Fibroblast of the aortic adventitia (primary cell): ENCODE measurements at places on chromosomes 2 and 18. TPM values are rescaled to one million over a fixed set of nuclear protein-coding genes. Genes with fewer than 3 reads are reported as not detected.

- no peak for DNase-seq
Measured at GRCh38 chr2:125041846-125042245, 1016.8 kb downstream of the CNTNAP5 start.

DNA sequence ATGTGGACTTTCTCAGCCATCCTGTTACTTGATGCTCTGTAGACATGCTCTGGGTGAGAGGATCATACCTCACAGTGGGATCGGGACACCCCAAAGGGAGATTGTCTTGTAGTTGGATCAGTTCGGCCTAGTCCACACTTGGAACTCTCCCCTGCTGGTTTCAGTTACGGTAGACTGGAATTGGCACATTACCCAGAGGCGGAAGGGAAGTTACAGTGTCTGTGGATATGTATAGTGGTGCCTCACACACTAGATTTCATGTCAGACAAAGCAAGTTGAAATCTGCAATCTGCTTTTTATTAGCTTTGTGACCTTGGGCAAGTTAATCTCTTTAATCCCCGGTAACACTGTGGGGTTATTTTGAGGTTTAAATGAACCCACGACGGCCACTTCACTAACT lies 16.2 kb upstream of the CTAGE1 start:
- DNase-seq: peak; percentile 55

GRCh38 chr2:74001781-74002504 lies 17.2 kb downstream of the TET3 start:
- DNase-seq: no peak

- DNase-seq: no peak
Measured at GRCh38 chr2:129803871-129804270, 175.6 kb upstream of the RAB6C start.

PARD3B gene
- 15.9 and 23.6 TPM in 2 replicates for total RNA-seq

DNA sequence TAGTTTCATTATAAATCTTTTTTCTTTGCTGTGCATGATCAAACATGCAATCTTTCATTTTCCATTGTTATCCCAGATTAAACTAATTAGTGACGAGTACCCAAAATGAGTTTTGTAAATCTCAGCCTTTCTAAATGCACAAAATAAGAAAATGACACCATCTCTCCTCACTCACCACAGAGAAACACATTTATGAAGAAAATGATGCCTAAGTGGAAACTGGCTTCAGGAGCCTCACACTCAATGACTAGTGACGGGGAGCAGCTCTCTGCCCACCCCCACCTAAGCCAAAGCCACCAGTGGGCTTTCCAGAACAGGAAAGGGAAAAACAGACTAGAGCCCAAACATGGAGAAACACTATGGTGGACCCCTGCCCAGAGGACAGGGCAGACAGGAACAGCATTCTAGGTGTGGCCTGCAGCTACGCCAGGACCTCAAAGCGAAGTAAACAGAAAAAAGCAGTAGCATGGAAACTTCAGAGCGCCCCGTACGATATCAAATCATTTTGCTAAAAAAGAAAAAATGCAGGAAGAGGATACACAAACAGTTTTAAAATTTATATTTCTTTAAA lies 113.5 kb downstream of the RBMS1 start:
- DNase-seq: no peak

- DNase-seq: peak; percentile 28
Measured at GRCh38 chr18:26813043-26813442, 52.5 kb downstream of the AQP4 start.

CYS1 gene
- 3.2 and 7.0 TPM in 2 replicates for total RNA-seq

DNA sequence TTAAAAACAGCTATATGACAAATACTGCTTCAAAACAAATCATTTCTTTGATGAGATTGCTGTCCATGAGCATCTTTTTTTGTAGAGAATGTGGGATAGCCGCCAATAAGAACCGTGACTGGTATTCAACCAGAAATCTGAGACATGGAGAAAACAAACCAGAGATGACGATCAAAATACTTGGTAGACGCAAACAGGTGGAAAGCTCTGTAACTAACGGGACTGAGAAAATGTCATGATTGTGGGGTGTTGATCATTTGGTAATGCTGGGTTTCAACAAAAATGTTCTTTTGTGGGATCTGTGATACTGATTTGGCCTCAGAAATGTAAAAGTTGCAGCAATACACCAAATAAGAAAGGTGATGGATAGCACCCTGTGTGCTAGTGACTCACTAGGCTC lies 364.8 kb downstream of the NYAP2 start:
- peak; percentile 25 for DNase-seq

- DNase-seq: no peak
Measured at GRCh38 chr18:45865466-45865865, 40.0 kb downstream of the SIGLEC15 start.

DPYSL5 gene
- not detected in 2 replicates for total RNA-seq

DNA sequence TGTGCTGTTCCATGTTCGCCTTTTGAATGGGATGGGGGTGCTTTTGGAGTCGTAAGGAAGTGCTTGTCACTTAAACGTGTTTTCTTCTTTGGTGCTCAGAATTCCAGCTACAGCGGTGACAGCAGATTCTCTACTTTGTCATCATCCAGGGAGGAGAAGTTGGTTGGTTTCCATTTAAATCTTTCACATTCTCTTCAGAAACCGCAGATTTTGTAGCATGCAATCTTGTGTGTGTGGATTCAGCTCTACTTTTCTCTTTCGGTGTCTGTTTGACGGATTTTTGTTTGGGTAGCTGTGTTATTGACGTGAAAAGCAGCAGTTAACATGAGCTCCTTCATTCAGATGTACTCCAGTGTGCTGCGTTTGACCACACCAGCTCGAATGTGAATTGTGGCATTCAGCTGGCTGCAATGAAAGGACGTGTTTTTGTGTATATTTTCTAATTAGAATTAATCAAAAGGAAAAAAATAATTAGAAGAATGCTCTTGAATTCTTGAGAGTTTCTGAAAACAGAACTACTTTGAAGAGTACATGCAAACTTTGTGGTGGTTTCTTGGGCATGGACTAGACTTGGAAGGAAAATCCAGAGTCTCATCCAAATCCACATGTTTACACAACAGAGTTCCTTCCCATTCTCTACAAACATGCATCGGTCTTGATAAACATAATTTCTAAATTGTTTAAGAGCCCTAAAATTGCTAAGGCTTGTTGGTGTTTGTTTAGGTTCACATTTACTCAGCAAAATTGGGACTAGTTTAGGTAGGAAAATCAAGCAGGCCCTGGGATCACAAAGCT lies 68.7 kb upstream of the RBM44 start:
- no peak for DNase-seq

ABCG5 gene
- total RNA-seq: not detected in 2 replicates

DNA sequence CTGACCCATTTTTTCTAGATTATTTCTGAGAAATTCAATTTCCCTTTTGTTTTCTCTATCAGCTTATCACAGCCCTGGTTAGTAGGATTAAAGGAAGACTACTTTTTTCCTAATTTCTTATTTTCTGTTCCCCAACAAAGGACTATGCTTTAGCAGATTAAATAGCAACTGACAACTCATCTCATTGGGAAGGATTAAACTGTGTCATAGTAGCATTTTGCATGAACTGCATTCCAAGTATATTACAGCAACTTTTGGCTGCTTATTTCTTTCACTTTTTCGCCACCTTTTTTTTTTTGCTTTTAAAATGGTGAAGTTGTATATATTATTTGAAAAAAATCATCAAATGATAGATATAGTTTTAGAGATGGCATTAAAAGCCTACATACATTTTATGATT lies 570.3 kb downstream of the FBXO15 start:
- DNase-seq: peak; percentile 43

DCC gene
- under 0.01 and 0.09 TPM in 2 replicates for total RNA-seq

SPTBN1 gene
- 254 and 293 TPM in 2 replicates for total RNA-seq

GRCh38 chr18:26710470-26711096 lies 154.9 kb downstream of the AQP4 start:
- no peak for DNase-seq

DNA sequence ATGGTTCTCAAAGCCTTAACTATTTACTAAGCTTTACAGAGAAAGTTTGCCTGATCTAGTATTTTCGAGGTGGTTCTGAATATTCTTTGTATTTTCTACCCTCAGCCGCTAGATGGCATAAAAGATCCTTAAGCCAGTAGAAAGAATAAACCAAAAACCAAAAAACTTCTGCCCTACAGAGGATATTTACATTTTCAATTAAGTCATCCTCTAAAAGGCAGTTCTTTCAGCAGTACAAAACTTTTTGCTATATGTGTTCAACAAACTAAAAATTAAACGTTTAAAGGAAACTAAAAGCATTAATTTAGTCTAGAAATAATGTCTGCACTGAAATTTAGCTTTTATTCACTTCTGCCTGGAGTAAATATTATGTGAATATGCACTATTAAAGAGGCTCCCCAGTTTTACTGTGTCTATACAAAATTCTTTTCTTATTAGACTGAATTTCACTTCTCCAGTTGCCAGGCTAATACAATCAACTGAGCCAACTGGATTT lies 297.5 kb downstream of the PIEZO2 start:
- DNase-seq: peak; percentile 85
